H7 (cell line): ENCODE measurements at places on chromosomes 3 and 15.

GRCh38 chr15:96421178-96421601, 90.7 kb downstream of the NR2F2 start:
- no peak for DNase-seq

- DNase-seq = no peak
These were observed 61.0 kb downstream of the HMG20A start for GRCh38 chr15:77481670-77482069.

- DNase-seq = peak; percentile 93
These were observed 193.1 kb downstream of the SHQ1 start for GRCh38 chr3:72655131-72655551.

DNA sequence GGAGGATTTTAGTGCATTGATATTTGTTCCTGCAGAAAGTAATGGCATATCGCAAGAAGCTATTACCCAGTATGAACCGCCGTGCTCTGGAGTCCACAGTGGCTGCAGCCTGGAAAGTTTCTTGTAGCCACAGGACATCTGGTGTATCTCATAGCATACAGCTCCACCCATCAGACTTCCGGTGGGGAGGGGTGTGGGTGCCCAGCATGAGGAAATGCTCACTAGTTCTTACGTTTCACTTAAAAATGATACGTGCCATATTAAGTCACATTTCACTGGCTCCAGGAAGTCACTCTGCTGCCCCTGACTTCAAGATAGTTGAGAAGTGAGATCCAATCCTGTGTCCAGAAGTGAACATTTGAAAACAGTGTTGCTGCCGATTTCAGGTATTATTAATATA, 990.4 kb downstream of the GBE1 start:
- no peak for DNase-seq

GRCh38 chr3:157174290-157174648, 14.3 kb upstream of the CCNL1 start:
- DNase-seq = no peak

DNA sequence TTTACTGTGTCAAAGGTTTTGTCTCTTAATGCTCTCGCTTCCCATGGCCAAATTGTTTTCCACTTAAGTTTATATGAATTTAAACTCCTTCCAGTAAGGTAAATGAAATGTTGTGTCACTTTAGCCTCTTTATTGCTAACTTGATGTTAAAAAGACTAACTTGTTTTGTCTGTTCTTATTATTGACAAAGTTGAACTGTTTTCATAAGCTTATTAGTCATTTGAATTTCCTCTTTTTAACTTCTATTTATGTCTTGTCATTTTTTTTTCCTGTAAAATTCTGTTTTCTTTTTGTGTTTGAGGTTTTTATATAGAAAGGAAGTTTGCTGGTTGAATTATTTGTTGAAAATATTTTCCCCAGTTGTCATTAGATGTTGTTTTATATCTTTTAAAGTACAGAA, 25.8 kb downstream of the FAM98B start:
- no peak for DNase-seq

GRCh38 chr15:81948751-81949150, 97.1 kb downstream of the MEX3B start:
- no peak for DNase-seq
